Fibroblast of villous mesenchyme (primary cell): ENCODE measurements at places on chromosomes 16 and 17. TPM values are rescaled to one million over a fixed set of nuclear protein-coding genes. Genes with fewer than 3 reads are reported as not detected.

DNA sequence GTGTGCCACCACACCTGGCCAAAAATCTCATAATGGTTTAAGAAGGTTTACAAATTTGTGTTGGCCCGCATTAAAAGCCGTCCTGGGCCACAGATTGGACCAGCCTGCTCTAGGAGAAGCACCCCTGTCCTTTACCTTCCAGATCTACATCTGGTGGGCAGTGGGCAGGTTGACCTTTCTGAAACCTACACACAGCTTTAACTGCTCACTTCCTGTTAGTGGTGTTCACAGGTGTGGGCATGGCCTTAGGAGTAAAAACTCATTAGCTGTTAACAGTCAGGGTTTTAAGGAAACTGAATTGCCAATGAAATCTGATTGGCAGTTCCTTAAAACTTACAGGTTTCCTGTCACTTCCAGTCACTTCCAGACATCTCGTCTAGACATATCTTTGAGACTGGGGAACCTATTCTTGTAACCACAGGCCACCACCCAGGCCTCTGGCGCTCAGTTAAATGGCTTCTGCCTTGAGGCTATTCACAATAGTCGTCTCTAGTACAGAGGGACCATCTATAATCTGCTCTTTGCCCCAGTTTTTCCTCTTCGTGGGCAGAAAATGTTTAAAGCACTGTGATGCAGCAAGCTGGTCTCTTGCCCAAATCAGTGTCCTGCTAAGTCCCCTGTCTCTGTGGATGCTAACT is 29.3 kb downstream of the GNGT2 start:
- no peak for DNase-seq

DNA sequence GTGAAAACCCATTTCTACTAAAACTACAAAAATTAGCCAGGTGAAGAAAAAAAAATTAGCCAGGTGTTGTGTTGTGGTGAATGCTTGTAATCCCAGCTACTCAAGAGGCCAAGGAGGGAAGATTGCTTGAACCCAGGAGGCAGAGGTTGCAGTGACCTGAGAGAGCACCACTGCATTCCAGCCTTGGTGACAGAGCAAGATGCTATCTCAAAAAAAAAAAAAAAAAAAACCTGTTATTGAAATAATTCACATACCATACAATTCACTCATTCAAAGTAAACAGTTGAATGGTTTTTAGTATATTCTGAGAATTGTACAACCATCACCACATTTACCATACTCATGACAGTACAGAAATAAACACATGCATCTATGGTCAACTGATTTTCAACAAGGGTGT is 31.0 kb downstream of the ZNRF1 start:
- DNase-seq, result peak; percentile 39

GRCh38 chr17:81253358-81254131 is 14.4 kb downstream of the NDUFAF8 start:
- peak; percentile 25 for DNase-seq

- no peak for DNase-seq
Observed at GRCh38 chr17:52024300-52024870, 134.1 kb downstream of the CA10 start.

KRTAP2-3 gene
- 0.32 TPM in 1 of 2 replicates, not detected in the other for total RNA-seq

DNA sequence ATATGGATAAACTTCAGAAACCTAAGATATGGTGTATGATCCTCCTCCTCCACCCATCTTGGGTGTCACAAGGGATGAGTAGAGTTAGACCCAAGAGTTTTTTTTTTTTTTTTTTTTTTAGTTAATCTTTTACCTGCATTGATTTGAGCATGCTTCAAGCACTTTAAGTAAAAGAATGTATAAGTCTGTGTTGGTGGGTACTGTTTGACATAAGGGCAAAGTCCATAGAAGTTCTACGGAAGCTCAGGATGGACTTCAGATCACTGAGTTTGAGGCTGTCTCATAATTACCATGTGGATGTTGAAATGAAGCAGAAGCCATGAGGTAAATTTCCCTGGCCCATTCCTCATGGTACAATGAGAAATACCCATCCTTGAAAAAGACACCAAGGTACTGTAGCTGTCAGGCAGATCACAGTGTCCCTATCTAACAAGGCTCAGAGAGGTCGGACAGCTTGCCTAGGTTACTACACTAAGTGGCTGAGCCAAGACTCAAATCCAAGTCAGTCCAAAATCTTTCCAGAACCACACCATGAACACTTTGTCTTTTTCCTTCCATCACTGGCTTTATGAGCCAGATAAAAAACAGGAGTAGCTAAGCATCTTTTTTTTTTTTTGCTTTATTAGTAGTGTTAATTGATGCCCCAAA is 962.8 kb downstream of the CDH11 start:
- DNase-seq, result no peak

PYDC1 gene
- total RNA-seq, result not detected in 2 replicates

MYADML2 gene
- total RNA-seq, result not detected in 2 replicates

DNA sequence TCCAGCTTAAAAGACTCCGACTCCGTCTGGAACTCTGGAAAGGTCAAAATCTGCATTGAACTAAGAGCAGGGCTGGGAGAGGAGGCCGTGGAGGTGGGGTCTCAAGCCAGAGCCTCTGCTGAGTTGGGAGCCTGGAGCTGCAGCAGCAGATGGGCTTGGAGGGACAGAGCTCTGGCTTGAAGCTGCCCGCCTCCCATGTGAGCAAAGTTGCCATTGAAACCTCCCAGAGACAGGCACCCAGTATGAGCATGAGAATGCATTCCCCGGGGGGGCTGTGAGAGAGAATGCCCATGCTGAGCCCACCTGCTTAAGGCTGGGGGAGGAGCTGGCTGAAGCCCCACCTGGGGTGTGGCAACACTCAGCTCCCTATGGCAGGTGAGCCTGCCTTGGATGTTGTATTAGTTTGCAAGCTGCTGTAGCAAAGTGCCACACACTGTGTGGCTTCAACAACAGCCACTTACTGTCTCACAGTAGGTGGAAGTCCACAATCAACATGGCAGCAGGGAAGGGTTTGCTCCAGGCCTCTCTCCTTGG is 9.6 kb downstream of the KIF19 start:
- no peak for DNase-seq

- DNase-seq, result peak; percentile 57
Observed at GRCh38 chr17:11986942-11987329, 10.3 kb downstream of the ZNF18 start.

GRCh38 chr16:30124985-30125379 is 2.0 kb upstream of the MAPK3 start:
- DNase-seq, result no peak

DNA sequence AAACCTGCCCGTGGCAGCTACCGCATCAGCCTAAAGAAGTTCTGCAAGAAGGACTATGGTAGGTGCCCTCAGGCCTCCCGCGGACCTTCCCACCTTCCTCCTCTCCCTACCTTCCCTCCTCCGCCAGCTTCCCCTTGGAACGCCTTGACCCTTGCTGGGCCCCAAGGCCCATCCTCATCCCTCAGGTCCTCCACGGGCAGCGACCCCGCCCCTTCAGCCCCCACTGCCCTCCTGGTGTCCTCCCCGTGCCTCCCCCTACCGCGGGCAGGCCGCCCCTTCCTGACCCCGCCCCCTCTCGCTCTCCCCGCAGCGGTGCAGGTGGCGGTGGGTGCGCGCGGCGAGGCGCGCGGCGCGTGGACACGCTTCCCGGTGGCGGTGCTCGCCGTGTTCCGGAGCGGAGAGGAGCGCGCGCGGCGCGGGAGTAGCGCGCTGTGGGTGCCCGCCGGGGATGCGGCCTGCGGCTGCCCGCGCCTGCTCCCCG is 1.4 kb upstream of the TBC1D24 start:
- no peak for DNase-seq

DNA sequence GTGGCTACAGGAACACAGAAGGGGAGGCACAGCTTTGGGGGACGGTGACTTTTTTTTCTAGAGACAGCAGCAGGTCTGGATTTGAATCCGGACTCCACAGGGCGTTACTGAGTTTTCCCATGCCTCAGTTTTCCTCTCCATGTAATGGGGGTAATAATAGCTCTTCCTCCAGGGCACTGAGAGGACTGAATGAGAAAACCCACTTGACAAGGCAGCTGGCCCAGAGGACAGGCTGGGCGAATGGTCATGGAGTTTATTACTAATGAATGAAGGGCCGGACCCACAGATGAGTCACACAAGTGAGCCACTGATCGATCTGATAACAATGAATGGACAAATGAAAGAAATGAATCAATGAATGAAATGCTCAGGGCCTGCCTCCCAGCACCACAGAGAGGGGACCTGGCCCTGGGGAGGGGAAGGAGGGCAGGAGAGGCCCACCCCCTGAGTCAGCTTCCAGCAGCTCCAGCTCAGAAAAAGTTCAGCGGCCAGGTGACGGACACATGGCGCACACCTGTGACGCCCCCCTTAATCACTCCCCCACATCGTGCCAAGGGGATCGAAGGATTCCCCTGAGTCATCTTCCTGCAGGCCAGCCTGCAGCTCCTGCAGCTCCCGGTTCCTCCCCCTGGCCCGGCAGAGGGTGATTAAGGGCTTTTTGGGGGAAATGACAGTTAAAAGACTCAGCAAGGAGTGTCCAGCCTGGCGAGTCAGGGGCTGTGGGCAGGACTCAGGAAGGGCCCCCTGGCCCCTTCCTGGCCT is 54.3 kb downstream of the SOCS1 start:
- peak; percentile 77 for DNase-seq

CBLN1 gene
- total RNA-seq, result not detected in 2 replicates

ITPRIPL2 gene
- 40.3 and 46.2 TPM in 2 replicates for total RNA-seq

CMTM2 gene
- not detected in 2 replicates for total RNA-seq

WFIKKN1 gene
- total RNA-seq, result under 0.01 and 0.43 TPM in 2 replicates

DNA sequence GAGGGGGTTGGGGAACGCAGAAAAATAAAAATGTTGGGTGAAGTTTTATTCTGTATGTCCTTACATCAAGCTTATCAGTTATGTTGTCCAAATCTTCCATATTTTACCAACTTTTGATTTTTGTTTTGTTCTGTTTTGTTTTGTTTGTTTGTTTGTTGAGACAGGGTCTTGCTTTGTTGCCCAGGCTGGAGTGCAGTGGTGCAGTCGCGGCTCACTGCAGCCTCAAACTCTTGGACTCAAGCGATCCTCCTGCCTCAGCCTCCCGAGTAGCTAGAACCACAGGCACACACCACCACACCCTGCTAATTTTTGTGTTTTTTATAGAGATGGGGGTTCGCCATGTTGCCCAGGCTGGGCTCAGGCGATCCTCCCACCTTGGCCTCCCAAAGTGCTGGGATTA is 20.8 kb downstream of the ZNRF1 start:
- no peak for DNase-seq

- no peak for DNase-seq
Observed at GRCh38 chr16:82533189-82533588, 93.6 kb upstream of the CDH13 start.
